ENCODE measurements at places on chromosomes 4 and X.

DNA sequence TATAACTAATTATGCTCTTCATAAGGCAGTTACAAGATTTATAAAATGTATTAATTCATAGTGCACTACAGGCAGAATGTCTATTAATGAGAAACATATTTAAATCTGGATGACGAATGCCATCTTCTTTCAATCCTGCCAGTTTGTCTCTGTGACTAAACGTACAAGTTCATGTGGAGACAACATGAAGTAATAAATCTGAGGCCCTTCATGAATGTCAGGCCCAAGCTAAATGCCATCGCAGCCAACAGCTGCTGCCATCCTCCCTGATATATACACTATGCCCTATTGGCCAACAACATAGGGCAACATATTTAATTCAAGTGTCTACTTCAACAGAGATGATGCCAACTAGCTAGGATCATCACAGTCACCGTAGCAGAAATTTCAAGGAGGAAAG, 43.7 kb downstream of the TSPAN5 start:
- DNase-seq = no peak

DNA sequence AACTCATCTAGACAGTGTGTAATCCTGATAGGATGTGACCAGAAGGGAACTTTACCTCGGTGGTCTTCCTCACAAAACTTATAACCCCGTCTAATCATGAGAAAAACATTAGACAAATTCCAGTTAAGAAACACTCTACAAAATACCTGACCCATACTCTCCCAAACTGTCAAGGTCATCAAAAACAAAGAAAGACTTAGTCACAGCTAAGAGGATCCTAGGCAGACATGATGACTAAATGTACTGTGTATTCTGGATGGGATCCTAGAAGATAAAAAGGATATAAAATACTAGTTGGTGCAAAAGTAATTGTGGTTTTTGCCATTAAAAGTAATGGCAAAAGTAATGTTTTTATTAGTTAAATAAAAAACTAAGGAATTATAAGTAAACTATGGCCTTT, 81.6 kb downstream of the DTHD1 start:
- DNase-seq = no peak

GRCh38 chr4:83262682-83263081, 21.9 kb downstream of the COQ2 start:
- DNase-seq = no peak

DNA sequence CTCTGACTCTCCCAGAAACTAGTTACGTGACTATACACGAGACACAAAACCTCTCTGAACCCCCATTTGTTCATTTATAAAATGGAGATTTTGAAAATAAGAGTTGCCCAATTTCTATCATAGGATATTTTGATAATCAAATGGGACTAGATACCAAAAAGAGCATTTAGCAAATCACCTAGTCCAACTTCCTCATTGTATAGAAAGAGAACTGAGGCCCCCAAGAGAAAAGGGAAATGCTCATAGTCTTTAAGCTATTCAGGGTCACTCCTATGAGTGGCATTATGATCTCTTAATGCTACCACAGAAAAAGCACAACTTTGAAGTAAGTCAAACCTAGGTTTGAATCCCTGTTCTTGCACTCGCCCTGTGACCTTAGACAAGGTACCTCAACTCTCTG, 62.7 kb downstream of the BMP15 start:
- no peak for DNase-seq

- no peak for DNase-seq
Observed at GRCh38 chr4:2619459-2619858, 83.0 kb downstream of the FAM193A start.

DNA sequence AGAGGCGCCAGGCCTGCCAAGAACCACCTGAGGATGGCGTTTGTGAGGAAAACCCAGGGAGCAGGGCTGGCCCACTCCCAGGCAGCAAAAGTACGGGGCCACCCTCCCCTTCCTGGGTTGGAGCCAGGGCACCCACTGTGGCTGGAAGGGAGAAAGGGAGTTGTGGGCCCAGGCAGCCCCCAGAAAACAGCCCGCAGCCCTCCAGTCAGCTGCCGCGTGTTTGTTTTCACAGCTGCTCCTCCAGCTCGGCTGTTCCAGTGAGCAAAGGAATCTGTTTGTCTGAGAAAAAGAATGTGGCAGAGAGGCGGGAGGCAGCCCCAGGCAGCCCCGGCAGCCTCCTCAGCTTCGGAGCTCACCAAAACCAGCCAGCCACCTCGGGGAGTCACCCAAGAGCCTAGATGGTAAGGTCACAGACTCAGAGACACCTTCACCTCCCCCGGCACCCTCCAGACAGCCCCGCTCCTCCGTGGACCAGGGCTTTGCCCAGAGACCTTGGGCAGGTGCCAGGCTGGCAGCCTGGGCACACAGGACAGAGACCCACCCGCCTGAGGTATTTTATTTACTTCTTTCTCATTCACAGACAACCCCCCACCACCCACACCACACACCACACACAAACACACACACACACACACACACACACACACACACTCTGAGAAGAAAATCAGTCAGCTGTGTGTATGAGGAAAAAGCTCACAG, 338.1 kb downstream of the BCOR start:
- no peak for DNase-seq

DNA sequence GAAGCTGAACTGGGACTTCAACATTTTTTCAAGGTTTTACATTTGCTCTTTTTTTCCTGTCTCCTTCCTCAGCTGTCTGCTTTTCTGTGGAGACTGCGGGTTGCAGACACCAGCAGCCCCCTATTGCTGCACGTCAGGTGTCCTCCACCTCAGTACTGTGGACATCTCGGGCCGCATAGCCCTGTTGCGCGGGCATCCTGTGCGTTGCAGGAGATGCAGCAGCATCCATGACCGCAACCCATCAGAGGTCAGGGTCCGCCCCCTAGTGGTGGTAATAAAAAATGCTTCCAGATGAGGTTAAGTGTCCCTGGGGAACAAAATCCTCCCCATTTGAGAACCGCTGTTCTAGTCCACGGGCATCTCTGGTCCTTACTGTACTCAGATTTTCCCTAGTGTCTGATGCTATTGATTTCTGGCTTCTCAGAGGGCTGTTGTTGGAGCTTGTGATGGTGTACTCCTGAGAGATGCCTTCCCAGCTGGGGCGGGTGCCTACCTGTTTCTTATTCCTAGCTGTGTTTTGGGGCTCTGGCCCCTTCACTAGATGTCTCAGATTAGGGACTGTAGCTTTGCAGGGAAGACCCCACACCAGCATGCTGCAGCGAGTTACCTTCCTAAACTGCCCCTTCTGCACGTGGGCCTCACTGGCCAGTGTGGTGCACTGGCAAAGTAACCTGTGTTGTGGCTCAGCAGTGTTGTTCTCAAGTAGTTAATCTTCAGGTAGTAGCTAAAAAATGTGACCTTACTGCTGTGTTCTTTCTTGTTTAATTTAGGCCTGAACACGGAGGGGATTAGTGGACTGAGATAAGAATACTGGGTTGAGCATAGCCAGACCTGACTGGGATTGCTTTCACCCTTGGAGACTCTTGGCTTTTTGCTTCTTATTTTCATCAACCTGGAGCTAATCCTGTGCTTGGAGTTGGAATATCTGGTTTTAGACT, 28.2 kb downstream of the NSD2 start:
- peak; percentile 31 for DNase-seq

DNA sequence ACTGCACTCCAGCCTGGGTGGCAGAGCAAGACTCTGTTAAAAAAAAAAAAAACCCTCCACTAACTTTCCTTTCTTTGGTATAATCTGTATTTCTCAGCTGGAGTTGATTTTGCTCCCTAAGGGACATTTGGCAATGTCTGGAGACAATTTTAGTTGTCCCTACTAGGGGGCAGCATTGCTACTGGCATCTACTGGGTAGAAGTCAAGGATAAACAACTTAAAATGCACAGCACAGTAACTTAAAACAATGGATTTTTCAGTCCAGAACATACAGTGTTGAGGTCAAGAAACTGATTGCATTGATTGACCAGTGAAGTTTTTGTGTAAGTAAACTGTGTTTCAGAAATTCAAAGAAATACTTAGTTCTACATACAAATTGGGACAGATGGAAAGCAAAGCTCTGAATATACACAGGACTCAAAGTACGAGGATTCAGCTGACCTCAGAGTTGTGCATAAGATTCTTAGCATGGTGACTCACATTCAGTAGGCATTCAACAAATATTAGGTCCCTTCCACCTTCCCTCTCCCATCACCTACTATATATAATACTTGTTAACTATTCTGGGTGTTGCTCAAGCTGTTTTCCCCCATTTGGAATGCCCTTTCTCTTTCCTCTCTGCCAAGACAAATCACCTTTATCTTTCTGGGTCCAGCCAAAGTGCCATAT, 8.8 kb downstream of the DDX53 start:
- no peak for DNase-seq

DNA sequence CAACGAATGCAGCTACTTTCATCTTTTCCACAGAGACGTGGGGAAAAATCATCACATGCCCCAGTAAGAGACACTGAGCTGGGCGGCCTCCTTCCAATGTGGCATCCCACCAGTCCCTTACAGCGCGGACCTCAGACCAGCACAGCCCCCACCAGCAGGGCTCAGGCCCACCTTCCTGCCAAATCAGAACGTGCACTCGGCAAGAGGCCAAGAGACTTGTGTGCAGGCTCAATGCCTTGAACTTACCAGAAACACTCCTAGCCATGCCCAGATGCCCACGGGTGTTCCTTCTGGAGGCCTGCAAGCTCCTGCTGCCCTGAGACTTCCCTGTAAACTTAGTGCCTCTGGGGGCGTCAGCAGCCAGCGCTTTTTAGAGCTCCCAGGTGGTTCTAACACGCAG, 31.2 kb downstream of the WDR1 start:
- DNase-seq = no peak

DNA sequence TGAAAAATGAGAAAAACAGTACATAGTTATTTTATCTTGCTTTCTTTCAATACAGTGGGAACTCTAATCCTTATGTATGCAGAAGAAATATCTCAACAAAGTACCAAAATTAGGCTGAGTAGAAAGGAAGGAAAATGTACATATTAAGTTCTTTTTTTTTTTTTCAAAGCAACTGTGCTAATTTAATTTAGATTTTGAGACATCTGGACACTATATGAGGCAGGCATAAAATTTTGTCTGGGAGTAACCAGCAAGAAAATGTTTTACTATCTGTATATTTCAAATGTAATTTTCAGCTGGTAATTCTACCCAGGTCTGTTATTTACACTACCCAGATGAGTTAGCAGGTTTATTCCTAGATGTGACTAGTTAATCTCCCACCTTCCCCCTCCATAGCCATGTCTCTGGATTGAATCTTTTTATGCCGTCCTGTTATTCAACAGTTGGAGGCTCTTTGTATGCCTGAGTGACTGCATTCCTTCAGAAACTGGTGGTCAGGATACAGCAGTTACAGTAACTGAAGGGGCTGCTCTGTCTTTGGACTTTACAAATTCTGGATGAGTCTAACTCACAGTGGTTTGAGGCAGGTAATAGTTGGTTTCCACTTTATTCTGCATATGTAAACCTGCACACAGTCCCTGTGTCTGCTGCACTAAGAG, 633.6 kb downstream of the PCDH18 start:
- no peak for DNase-seq

DNA sequence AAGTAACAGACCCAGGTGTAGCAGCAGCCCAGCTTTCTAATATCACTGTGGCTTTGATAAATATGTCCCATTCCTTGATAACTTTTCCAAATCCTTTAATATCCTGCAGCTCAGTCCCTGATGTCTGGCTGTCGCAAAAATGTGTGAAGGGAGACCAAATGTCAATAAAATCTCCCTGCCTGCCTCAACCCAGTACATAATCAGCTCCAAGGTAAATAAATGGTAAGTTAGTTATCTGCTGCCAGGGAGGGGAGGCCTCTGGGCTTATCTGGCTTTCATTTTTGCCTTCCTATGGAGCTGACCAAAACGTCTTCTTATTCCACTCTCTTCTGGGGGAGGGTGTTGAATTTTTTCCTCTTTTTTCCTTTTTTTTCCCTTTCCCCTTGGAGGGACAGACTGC, 630.6 kb downstream of the MID1IP1 start:
- no peak for DNase-seq

DNA sequence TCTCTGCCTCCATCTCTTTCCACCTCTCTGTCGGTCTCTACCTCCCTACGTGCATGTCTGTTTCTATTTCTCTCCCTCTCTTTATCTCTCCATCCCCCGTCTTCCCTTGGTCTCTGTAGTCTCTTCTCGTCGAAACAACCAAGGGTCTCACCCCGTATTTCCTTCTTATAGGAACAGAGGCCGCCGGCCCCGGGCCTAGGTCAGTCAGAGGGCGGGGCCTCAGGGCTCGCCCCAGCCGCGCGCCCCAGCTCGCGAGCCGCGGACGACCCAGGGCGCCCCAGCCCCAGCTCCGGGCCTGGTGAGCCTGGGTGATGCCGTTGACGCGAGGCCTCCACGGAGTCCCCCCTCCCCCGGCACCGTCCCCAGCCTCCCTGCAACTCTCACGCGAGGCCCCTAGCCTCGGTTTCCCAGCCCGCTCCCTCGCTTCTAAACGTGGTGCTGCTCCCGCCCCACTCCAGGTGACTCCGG, 6.6 kb downstream of the TIMM17B start:
- no peak for DNase-seq

DNA sequence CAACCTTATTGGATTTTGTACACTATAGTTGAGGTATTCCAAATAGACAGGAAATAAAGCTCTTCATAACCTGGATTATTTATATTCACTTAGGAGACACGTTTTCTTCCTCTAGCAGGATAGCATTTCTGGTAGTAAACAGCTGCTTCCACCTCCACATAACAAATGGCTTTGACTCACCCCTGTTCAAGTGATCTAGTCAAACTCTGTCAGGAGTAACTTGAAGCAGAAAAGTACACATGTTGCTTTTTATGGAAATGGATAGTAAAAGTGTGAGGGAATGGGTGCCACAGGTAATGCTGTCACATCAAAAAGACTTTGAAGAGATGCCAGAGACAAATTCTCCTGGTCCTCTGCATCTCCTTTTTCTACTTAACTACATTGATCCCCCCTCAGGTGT, 258.7 kb upstream of the SLC7A11 start:
- DNase-seq = no peak

DNA sequence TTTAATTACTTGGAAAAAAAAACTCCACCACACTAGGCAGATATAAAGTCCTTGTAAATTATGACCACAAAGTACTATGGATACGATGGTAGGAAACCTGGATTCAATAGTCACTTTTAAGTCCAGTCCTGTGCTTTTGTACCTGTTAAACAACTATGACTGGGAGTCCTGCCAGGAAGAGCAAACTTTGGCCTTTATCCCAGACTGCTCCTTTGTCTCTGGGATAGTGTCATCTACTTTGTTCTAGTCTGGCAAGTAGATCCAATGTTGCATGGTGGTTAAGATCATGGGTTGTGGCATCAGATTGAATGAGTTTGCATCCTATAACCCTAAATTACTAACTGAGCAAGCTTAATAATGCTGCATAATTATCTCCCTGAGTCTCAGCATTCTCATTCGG, 175.3 kb upstream of the FGF13 start:
- DNase-seq = no peak

Measured in stimulated activated CD8-positive, alpha-beta memory T cell treated with anti-CD3 and anti-CD28 coated beads, Interleukin-7, amount 100 ng/mL, for 48 hours (primary cell).